ENCODE measurements at places on chromosomes 1 and 21.

DNA sequence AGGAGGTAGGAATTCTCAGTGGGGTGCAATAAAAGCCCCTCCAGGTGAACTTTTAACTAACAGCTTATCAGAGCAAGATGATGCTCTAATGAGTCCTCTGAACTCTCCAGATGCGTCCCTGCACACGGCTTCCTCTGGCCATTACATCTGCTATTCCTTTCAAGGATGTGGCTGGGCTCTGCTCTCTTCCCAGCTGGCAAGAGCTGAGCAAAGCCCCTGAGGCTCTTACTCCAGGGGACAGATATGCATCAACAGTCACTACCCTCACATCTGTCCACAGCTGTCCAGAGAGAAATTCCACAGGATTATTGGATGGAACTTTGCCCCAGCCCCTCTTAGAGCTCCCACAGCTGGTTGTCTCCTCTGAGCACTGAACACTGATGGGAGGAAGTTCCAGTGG lies 267.8 kb downstream of the C1orf94 start:
- DNase-seq = no peak

DNA sequence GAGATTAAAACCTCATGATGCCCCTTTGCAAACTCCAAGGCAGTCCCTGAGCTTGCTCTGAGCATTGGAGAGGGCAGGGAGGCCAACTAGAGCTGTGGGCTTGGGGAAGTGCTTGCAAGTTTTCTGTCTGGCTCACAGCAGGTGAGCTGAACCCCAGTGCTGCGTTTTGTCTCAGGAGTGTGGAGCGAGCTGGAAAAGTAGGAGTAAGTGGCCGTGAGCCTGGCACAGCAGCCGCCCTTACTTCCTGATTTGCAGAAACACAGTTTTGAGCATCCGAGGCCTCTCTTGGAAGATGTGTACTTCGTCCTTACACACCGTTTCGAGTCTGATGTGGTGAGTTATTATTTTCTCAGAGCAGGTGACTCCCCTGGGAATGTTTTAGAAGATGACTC lies 221.2 kb upstream of the C1orf174 start:
- no peak for DNase-seq

DNA sequence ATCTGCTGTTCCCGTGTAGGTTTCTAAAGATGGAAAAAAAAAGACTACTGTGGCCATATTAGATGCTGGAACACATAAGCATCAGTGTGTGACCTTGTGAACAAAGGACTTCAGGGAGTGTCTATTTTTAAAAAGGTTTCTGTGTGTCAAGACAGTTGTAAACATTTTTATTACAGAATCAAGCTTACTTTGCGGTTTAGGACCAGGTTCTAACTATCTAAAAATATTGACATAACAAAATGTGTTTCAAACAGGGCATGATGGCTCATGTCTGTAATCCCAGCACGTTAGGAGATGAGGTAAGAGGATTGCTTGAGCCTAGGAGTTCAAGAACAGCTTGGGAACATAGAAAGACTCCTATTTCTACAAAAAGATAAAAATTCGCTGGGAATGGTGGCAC lies 7.1 kb upstream of the DDI2 start:
- DNase-seq = no peak

DNA sequence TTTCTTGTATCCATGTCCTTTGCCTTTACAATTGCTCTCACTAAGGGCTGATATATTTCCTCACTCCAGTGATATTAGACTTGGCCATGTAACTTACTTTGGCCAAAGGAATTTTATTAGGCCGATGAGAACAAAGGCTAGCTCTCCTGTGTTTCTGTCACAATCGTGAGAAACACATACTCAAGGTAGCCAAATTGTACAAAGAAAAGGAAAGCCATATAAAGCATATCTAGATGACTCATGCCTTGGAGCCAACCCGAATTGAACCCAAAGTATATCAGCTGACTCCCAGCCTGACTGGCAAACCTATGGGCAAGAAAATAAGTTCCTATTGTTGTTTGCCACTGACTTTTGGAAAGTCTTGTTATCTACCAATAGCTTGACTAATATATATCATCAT lies 371.7 kb upstream of the LRRC7 start:
- DNase-seq = no peak

- no peak for DNase-seq
Measured at GRCh38 chr1:117565076-117565556, 40.7 kb upstream of the TENT5C start.

DNA sequence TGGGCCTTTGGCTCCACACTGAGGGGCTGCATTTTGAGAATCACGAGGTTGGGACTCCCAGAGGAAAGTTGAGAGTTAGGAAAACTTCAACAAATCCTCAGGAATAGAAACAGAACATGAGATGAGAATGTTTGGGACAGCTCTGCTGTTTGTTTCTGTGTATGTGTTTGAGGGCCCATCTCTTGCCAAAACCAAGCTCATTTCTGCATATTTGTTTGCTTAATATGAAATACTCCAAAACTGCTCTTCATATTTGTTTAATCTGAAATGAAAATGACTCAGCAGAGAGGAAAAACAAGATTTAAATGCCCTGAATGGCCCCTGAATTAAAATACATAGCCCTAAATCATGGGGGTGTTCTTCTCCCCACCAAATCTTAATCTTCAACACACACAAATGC lies 78.1 kb downstream of the DDR2 start:
- no peak for DNase-seq

DNA sequence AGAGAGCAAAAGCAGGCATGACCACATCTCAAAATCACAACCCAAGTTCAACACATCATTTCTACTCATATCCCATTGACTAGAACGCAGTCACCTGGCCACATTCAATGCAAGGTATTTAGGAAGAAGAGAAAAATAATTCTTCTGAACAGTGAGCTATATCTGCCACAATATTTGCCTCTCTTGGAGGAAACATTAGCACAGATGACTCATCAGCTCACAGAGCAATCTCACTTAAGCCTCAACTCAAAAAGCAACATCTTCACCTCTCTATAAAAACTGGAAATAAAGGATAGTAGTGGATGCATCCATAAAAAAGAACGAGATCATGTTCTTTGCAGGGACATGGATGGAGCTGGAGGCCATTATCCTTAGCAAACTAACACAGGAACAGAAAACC lies 143.9 kb upstream of the FMN2 start:
- no peak for DNase-seq

DNA sequence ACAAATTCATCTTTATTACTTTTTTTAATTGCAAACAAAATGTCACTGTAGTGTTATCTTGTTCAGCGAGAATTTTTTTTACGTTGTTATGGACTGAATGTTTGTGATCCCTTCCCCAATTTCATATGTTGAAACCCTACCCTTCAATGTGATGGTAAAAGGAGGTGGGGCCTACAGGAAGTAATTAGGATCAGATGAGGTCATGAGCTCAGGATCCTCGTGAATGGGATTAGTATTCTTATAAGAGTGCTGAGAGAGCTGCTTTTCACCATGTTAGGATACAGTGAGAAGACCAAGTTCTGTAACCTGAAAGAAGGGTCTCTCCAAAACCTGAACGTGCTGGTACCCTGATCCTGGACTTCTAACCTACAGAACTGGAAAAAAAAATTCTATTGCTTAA lies 646.0 kb upstream of the TMPRSS15 start:
- DNase-seq = no peak

- no peak for DNase-seq
Measured at GRCh38 chr1:225853441-225853840, 28.7 kb downstream of the TMEM63A start.

DNA sequence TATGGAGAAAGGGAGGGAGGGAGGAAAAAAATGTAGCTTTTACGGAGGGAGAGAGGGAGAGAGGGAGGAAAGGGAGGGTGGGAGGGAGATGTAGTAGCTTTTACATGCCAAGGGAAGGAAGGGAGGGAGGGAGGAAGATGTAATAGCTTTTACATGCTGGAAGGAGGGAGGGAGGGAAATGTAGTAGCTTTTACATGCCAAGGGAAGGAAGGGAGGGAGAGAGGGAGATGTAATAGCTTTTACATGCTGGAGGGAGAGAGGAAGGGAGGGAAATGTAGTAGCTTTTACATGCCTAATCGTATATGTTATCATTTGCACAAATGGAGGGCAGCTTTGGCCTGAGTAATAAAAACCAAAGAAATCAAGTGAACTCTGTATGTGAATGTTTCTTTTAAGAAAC lies 35.6 kb downstream of the EEIG2 start:
- no peak for DNase-seq

DNA sequence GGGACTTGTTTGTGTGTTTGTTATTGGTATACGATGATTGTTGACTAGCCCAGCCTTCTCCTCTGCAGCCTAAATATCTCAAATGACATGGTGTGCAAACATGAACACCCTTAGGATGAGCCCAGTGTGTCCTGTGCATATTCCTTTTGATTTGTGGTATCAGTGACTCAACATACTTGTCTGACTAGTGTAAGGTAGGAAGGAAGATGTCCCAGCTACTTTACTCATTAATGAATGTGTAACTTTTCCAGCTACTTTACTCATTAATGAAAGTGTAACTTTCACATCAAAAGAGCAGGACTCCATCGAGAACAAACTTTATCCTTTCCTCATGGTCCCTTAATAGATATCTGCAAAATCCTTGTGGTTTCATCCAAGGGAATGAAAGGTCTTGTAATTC lies 2.7 kb upstream of the ZNF692 start:
- DNase-seq = no peak

DNA sequence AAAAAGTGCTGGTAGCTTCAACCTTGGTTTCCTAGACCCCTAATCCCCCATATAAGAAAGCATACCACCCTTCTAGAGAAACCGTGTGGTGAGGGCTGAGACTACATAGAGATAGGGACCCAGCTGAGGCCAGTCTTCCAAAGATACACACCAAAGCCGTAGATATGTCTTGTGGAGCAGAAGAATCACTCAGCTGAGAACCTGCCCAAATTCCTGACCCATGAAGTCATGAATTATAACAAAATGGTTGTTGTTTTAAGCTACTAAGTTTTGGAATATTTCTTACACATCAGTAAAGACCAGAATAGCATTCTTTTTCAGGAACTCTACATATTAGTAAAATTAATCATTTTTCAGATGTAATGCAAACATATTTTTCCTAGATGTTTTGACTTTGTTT lies 3.3 kb upstream of the SNRPE start:
- no peak for DNase-seq
